ENCODE measurements at places on chromosomes 6 and 20. TPM values are rescaled to one million over a fixed set of nuclear protein-coding genes. Genes with fewer than 3 reads are reported as not detected.
A peak's percentile ranks its signal among the peaks of the same experiment; 100 is the strongest.

DNA sequence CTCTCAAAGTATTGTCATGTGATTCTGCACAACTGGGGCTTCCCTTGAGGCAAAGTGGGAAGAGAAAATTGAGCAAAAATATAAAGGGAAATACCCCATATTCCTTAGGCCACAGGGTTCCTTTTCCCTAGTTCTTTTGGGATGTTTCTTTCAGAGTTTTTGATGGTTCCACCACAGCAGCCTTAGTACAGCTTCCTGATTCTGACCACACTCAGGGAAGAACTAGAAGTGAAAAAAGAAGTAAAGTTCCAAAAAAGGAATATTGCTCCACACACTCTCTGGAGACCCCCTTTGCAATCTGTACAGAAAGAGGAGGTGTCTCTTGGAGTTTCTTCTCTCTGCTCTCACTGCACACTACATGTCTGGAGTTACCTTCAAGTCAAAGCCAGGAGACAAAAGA, 27.9 kb upstream of the HLA-DQA2 start:
- H3K36me3 ChIP-seq = no peaks in the 10 kb centered on the region
- no peak overlapping the region for H3K27ac ChIP-seq
- H3K27me3 ChIP-seq = no peaks in the 10 kb centered on the region
- H3K4me1 ChIP-seq = no peaks in the 10 kb centered on the region
- DNase-seq = no peak

- H3K4me1 ChIP-seq = peaks cover 21% of the 10 kb centered on the region
- H3K4me3 ChIP-seq = no peak overlapping the region
- H3K27me3 ChIP-seq = no peaks in the 10 kb centered on the region
These were observed 810.7 kb downstream of the MAFB start for GRCh38 chr20:39878320-39878719.

DNA sequence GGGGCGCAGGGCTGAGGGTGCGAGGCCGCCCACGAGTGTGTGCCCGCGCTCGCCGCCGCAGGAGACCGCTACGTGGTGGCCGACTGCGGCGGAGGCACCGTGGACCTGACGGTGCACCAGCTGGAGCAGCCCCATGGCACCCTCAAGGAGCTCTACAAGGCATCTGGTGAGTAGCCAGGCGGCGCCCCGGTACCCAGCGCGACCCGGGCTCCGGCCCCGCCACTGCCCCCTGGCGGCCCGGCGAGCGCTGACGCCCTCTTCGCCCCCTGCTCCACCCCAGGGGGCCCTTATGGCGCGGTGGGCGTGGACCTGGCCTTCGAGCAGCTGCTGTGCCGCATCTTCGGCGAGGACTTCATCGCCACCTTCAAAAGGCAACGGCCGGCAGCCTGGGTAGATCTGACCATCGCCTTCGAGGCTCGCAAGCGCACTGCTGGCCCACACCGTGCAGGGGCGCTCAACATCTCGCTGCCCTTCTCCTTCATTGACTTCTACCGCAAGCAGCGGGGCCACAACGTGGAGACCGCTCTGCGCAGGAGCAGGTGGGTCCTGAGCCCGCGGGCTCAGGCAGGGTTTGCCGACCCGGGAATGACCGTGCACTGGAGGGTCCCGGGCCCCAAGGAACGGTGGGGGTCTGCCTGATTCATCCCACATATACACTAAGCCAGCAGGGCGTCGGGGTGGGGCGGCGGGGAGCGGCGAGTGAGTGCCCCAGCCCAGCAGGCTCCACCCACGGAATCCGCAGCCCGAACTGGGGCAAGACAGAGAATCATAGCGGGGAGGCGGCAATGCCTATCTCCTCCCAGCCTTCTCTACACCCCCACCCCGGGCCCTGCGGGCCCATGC, 17.4 kb downstream of the HSPA12B start:
- no peak overlapping the region for H3K27ac ChIP-seq
- DNase-seq = peak; percentile 66
- peaks cover 36% of the 10 kb centered on the region for H3K36me3 ChIP-seq
- H3K4me1 ChIP-seq = peaks cover 7% of the 10 kb centered on the region
- H3K27me3 ChIP-seq = no peaks in the 10 kb centered on the region

DNA sequence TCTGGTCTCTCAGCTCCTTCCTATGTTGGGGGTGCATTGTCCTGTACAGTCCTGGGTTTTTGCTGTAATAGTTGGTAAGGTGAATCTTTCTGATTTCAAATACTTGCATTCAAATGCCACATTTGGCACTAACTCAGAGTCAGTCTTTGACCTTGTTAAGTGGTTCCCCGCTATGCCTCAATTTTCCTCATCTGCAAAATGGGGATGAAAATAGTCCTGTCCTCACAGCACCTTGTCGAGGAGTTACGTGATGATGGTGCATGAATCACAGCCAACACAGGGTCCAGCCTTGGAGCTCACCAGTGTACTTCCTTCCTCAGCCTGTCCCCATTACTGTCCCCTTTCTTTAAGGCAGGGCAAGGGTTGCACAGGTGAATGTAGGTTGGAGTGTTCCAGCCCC, 1.1 kb downstream of the WFDC5 start:
- no peaks in the 10 kb centered on the region for H3K36me3 ChIP-seq
- H3K4me1 ChIP-seq = no peaks in the 10 kb centered on the region
- H3K4me3 ChIP-seq = no peak overlapping the region
- DNase-seq = no peak
- H3K27ac ChIP-seq = no peak overlapping the region
- peaks cover 19% of the 10 kb centered on the region for H3K27me3 ChIP-seq

- no peak for DNase-seq
These were observed 25.6 kb downstream of the ECT2L start for GRCh38 chr6:138821519-138821918.

The USP49 gene
- 2.1 TPM for total RNA-seq

The PNLDC1 gene
- total RNA-seq = not detected

DNA sequence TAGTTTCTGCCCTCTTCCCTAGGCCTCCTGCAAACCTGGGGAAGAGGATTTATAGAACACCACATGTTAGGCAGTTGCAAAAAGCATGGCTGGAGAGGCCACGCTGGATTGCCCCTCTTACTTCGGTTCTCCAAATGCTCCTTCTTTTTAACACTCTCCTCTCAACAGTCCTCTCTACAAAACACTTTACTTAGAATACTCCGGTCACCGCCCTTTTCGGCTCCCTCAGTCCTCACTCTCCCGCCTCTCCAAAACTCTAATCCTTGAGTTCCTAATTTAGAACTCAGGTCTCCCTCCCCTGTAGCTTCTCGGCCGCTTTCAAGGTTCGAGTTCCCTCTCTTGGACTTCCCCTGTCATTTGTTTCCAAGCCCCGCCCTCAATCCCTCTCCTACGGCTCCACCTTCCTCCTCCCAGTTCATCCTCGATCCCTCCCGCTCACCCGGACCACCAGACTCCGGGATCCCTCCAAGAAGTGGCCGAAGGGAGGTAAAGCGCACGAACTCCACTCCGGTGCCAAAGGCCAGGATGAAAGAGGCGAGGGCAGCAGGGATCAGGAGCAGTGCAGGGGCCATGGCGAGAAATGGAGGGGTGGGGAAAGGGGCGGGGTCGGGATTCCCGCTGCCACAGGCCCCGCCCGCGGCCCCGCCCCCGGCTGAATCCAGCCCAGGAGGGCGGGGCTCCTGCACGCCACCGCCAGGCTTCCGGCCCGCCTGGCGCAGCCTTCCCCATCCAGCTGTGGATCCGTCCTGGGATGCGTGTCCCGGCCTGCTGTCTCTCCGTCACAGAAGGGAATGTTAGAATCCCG, at the start of gene NRM:
TSS of gene NRM (minus strand) at position 582 of the 805 bp plus-strand sequence. CDS start at position 572, 10 bp downstream.
- H3K36me3 ChIP-seq = no peaks in the 10 kb centered on the region
- peak within 1 kb of the TSS; percentile 97 for H3K27ac ChIP-seq
- peaks cover 43% of the 10 kb centered on the region for H3K4me1 ChIP-seq
- H3K27me3 ChIP-seq = no peaks in the 10 kb centered on the region

DNA sequence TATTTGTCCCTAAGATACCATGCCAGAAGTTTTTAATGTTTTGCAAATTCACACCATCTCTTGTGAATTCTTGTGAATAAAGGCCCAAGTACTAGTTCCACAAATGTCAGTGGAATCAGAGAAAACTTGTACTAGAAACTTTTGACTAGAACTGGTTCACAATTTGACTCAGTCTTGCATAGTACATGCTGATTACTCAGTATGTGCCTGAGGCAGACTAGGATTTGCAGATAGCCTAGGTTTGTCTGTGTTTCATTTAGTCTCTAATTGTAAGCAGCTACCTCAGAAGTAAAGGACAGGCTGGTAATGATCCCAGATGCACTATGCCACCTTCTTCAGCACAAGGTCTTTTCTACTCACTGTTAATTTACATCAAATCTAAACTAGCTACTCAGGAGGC, 34.2 kb upstream of the GSTA4 start:
- H3K27me3 ChIP-seq = no peaks in the 10 kb centered on the region
- no peak overlapping the region for H3K27ac ChIP-seq
- no peak overlapping the region for H3K4me3 ChIP-seq
- DNase-seq = no peak
- peaks cover 17% of the 10 kb centered on the region for H3K4me1 ChIP-seq

DNA sequence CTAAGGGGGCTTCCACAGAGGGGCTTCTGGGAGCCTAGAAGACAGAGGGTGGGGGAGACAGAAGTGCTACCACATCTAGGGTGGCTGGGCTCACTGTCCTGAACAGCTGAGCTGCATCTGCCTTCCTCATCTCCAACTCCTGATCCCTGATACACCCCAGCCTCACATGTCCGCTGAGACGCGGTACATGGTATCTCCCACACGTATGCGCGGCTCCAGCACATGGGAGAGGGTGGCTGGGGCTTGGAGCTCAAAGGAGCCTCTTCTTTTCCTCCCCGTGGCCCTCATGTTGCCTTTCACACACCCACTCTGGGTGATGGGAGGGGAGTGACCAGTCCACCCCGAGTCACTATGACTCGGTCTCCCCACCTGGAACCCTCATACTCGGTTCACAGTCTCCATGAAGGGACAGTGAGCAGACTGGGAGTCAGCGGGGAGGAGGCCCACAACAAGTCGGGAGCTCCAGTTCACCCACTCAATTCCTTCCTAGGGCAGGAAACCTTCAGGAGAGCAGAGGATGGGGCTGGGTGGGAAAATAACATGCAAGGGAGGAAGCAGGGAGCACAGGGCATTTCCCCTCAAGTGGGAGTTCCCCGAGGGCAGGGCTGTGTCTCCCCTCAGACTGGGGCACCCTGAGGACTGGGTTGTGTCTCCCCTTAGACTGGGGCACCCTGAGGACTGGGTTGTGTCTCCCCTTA, 61.7 kb downstream of the MRPL14 start:
- no peak overlapping the region for H3K4me3 ChIP-seq
- H3K27ac ChIP-seq = peak overlapping the region; percentile 49
- H3K27me3 ChIP-seq = no peaks in the 10 kb centered on the region
- no peaks in the 10 kb centered on the region for H3K36me3 ChIP-seq

DNA sequence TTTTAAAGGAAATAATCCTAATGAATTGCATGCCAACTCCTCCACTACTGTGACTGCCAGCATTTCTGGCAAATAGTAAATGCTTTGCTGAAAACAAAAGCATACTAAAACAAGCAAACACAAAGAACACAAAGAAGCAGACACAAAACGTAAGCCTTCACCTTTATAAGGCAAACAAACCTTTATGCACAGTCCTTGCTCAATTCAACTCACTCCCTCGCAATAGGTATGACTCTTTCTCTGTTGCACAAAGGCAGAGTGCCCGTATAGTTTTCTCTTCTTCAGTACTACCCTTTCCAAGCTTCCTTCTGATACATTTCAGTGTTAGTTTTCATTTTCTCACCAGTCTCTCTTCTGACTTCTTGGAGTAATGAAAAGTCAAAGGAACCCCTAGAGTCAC, 63.9 kb downstream of the PDE10A start:
- no peaks in the 10 kb centered on the region for H3K4me1 ChIP-seq
- no peaks in the 10 kb centered on the region for H3K27me3 ChIP-seq
- no peak overlapping the region for H3K27ac ChIP-seq
- no peaks in the 10 kb centered on the region for H3K36me3 ChIP-seq
- DNase-seq = no peak

The HLA-DRA gene
- 119 TPM for total RNA-seq

The OPRM1 gene
- total RNA-seq = 0.49 TPM

The RBPJL gene
- not detected for total RNA-seq

DNA sequence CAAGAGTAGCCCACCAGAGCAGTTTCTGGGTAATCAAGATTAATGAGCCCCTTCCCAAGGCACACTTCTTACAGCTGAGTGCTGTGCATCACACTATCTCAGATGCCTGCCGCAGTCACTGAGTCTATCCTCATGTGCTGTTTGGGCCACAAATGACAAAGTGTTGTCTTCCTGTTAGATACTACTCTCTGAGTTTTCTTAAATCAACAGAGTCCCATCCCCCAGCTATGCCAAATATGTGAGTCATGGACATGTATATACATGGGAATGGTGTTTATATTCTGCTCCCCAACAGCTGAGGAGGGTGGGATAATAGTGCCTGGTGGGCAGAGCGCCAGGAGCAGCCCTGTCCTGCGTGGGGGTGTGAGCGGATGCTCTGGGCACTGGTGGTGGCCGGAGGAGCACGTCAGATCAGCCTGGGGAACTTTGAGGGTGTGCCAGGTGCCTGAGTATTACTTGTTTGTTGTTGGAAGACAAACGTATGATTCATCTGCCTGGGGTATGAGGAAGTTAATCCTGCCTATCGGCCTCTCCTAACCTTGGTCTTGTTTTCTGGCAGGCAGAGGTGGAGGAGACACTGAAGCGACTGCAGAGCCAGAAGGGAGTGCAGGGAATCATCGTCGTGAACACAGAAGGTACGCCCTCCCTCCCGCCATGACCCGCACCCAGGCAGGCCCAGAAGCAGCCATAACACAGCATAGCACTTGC, 9.6 kb downstream of the DYNLRB1 start:
- peaks cover 39% of the 10 kb centered on the region for H3K36me3 ChIP-seq
- H3K4me3 ChIP-seq = no peak overlapping the region
- peak; percentile 95 for DNase-seq

DNA sequence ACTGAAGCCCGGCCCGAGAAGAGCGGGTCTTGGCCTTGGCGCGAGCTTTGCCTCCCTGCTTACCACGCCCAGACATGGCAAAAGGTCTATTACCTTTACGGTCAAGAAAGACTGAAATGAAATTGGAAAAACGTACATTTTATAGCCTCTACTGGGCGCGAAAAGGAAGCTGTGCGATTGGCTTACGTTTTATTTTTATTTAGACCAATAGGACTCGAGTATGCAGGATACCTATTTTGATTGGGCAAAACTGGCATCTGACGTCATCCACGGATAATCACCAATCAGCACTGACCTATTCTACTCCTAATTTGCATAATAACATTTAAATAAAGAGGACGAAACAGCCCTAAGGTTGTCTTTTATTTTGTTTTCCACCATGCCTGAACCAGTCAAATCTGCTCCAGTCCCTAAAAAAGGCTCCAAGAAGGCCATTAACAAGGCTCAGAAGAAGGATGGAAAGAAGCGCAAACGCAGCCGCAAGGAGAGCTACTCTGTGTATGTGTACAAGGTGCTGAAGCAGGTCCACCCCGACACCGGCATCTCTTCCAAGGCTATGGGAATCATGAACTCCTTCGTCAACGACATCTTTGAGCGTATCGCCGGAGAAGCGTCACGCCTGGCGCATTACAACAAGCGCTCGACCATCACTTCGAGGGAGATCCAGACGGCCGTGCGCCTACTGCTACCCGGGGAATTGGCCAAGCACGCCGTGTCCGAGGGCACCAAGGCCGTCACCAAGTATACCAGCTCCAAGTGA, 97.4 kb downstream of the OR2B2 start:
- peak; percentile 86 for DNase-seq
- no peaks in the 10 kb centered on the region for H3K36me3 ChIP-seq
- peaks cover 9% of the 10 kb centered on the region for H3K27me3 ChIP-seq

GRCh38 chr6:163095401-163095800, 319.1 kb upstream of the QKI start:
- no peak for DNase-seq
- no peak overlapping the region for H3K4me3 ChIP-seq
- H3K27me3 ChIP-seq = no peaks in the 10 kb centered on the region
